ENCODE measurements at places on chromosomes 16 and 17.
A peak's percentile ranks its signal among the peaks of the same experiment; 100 is the strongest.

- DNase-seq: peak; percentile 60
These were observed 78.1 kb upstream of the ZFHX3 start for GRCh38 chr16:73125850-73126524.

DNA sequence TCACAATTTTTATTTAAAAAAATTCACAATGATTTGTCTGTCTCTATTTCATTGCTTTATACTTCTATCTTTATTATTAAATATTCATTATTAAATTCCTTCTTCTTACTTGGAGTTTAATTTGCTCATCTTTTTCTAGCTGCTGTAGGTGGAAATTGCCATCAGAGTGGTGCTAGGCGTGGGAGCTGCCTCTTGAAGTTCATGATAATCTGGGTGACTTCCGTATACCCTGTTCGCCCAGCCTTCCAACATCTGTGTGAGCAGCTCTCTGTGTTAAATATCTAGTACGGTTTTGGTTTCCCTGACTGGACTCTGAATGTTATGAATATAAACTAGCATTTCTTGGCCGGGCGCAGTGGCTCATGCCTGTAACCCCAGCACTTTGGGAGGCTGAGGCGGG lies 84.0 kb upstream of the RPH3AL start:
- DNase-seq: no peak

DNA sequence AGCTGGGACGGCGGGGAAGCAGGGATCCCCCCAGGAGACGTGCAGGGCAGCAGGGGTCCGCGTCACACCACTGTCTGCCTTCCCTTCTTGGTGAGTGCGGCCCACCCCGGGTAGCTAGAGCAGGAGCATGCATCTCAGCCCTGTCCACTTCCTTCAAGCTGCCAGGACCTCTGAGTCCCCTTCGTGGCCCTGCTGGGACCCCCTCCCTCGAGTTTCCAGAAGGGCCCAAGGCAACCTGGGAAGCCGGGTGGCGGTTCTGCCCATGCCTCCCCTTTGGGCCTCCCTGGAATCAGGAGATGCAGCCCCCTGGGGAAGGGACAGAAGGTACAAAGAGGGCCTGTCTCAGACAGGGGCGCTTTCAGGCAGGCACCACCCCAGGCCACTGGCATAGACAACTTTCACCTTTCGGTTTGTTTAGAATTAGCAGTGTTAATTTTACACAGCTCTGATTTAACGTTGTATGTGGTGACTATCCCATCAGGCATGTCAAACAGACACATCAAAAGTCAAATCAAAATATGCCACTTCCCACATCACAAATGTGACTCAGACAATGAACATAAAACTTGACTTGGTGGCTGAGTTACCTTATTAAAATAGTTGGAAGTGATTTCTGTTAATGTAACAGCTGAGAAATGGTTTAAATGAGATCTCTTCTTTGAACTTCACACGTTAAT lies 94.5 kb upstream of the METRNL start:
- no peak for DNase-seq

GRCh38 chr17:72295916-72296315 lies 175.1 kb downstream of the SOX9 start:
- no peak for DNase-seq

DNA sequence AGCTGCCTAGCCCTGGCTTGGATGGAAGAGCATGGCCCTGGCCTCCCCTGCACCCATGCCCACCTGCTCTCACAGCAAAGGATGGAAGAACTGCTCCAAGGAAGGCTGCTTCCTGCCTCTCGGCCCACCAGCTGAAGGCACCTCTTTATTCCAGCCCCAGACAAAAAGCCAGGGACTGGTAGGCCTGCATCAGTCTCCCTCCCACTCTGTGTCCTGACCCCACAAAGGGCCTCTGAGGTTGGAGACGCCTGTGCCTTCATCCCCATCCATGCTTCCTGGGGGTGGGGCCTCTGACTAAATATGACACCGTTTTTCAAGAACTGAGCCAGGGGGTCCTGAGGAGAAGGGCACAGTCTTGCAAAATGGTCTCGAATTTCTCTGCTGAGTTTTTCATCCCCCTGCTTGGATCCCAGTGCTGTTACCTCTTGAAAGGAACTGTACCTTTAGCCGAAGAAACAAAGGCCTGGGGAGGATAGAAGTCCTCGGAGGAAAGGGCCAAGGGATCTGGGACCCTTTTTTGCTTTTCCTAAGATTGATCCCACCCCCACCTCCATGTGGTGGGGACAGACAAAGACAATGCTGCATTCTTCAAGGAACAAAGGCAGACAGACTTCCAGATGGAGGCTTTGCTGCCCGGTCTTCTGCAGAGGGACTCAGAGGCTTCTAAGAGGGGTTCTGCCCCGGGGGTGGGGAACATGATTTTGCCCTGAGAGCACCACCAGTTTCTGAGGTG lies 5.2 kb downstream of the C17orf50 start:
- DNase-seq: no peak

- DNase-seq: no peak
These were observed 18.2 kb downstream of the RAB40C start for GRCh38 chr16:608019-608418.

DNA sequence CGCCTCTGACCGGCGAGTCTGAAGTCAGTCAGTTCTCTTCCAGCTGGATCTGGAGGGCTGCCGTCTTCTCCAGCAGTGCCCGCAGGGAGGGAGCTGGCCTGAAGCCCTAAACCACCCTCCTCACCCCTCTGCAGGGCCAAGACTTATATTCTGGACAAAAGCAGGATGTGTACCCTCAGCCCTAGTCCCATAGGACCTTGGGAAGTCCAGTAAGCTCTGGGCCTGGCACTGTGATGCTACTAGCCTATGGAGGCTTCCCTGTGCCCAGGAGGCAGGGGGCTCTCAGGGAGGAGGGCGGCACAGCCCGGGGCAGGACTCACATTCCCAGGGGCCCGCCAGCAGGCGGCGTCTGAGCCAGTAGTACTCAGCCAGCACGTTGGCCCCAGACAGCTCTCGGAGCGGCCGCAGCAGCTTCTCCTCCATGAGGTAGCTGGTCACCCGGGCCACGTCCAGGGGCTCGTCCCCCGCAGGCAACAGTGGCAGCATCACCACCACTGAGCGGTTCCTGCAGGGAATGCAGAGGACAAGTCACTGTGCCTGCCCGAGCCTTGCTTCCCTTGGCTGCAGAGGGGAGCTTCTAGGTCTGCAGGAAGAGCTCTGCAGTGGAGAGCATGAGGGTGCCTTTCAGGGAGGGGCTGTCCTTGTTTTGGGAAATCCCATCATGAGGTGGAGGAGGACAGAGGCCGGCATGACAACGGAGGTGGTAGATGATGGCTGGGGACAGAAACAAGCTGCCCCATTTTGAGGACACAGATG lies 41.7 kb downstream of the RMI2 start:
- DNase-seq: no peak

GRCh38 chr17:6046431-6046830 lies 23.7 kb upstream of the WSCD1 start:
- no peak for DNase-seq

DNA sequence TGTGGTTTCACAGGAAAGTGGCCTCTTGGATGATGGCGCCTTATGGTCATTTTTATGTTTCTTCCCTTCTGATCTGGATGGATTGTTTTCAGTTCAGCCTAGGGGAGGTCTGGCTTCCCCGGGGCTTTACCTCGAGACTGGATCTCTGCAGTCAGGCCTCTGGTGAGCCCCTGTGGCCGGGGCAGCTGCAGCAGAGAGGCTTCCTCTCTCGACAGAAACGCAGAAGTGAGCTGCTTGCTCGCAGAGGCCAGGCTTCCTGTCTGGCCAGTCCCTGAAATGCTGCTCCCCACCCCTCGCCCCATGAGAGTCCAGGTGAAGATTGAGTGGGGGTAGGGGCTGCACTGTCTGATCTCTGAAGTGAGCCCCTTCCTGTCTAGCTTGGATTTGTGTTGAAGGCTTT lies 44.0 kb downstream of the PLCG2 start:
- no peak for DNase-seq

GRCh38 chr17:45357364-45357997 lies 40.7 kb upstream of the MAP3K14 start:
- no peak for DNase-seq

GRCh38 chr17:81037026-81037797 lies 2.3 kb downstream of the BAIAP2 start:
- DNase-seq: no peak

- no peak for DNase-seq
These were observed 64.2 kb downstream of the GNA13 start for GRCh38 chr17:64992325-64992802.

GRCh38 chr17:67435122-67435521 lies 58.0 kb downstream of the PITPNC1 start:
- no peak for DNase-seq

GRCh38 chr16:56858374-56858773 lies 6.6 kb upstream of the SLC12A3 start:
- DNase-seq: no peak

DNA sequence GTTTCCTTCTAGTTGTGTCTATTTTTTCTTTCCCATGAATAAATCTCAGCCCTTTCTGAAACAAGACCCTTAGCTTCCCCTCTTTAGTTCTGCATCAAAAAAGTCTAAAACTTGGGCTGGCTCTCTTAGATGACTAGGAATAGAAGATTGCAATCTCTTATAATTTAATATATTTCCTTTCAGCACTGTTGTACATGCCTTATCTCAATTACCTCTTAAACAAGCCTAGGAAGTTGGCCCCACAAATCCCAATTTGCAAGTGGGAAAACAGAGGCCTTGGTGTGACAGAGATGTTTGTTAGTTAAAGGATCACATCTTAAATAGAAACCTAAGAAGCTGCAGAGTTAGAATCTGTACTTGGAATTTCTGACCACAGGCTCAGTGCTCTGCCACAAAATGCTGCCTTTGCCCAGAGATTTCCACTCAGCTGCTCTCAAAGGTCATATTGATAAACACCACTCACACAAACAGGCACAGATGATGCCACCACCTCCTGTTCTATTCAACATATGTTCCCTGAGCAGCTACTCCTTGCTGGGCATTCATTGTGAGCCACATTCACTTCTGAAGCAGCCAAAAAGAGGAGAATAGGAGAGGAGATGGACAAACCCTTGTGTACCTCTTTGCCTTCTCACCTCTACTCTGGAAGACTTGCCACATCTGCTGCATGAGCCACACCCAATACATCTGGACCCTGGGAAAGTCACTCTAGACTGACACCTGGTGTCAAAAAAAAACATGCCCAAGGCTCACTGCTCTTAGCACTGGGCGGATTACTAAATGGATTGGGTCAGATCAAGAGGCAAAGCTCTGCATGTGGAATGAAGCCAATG lies 5.5 kb downstream of the CCDC182 start:
- no peak for DNase-seq

GRCh38 chr16:56684926-56685590 lies 2.8 kb downstream of the MT1X start:
- DNase-seq: no peak

GRCh38 chr16:78004517-78004916 lies 17.8 kb upstream of the CLEC3A start:
- DNase-seq: no peak

GRCh38 chr17:11490171-11490755 lies 108.0 kb upstream of the DNAH9 start:
- no peak for DNase-seq

GRCh38 chr16:21277045-21277926 lies 804 bp downstream of the CRYM start:
- no peak for DNase-seq

GRCh38 chr16:53142823-53143568 lies 88.2 kb downstream of the CHD9 start:
- no peak for DNase-seq

GRCh38 chr17:67063141-67063540 lies 18.8 kb downstream of the CACNG1 start:
- no peak for DNase-seq

DNA sequence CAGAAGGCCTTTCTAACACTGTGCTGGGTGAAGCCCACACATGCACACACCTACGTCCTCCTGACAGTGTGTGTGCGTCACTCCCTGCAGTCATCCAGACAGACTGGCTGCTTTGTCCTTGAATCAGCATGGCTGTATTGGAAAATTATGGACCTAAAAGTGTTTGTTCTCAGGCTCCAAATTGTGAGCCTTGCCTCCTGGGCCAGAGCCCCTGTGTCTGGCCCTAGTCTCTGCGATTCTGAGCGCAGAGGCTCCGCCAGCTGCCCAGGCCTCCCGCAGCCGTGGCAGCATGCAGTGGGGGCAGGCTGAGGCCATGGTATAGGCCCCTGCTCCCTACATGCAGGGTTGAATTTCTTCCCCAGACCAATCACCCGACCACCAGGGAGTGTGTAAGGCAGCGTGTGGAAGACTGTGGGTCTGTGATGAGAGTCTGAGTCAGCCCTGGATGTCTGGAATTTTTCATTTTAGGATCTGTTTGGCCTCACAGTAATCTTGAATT lies 166.9 kb downstream of the LGALS9B start:
- DNase-seq: peak; percentile 54

DNA sequence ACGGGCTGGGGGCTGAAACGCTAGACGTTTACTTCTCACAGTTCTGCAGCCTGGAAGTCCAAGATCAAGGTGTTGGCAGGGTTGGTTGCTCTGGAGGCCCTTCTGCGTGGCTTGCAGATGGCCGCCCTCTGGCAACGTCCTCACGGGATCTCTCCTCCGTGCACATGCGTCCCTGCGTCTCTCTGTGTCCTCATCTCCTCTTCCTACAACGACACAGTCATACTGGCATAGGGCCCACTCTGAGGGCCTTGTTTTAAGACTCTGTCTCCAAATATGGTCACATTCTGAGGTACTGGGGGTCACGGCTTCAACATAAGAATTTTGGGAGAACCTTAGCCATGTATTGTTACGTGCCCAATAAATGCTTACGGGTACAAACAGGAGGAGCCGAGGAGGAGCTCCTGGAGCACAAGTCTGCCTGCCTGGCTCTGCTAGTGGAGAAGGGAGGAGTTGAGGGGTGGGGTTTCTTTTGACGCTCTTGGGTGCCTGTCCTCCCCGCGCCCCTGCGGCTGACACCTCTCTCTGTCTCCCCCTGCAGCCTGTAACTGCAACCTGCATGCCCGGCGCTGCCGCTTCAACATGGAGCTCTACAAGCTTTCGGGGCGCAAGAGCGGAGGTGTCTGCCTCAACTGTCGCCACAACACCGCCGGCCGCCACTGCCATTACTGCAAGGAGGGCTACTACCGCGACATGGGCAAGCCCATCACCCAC lies 141.1 kb downstream of the NTN1 start:
- DNase-seq: no peak

GRCh38 chr17:1736348-1737281 lies 6.1 kb upstream of the SERPINF2 start:
- no peak for DNase-seq

DNA sequence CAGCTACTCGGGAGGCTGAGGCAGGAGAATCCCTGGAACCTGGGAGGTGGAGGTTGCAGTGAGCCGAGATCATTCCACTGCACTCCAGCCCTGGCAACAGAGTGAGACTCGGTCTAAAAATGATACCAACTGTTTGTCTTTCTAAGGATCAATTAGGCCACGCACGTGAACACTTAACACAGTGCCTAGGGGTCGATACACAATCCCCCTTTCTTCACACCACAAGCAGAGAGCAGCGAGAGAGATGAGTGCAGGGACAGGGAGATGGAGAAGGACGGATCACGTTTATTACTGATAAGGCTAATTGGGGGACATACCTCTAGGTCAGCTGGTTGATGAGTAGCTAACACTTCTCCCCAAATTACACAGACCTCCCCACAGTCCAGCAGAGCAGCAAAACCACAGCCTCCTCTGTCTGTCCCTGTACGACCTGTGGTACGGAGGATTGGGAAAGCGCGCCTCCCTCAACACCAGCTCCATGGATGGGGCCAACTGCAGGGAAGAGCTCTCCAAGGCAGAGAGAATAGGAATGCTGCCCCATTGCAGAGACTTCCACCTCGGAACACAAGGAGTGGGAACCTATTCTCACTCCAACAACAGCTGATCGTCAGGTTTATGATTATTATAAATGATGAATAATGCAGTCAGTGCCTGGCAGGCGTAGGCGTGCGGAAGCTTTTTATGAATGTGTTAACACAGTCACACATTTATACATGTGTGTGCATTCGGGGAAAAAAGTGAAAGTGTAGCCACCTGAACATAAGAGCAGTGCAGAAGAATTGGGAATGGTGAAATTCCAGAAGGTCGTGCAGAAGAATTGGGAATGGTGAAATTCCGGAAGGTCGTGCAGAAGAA lies 155.1 kb downstream of the C16orf95 start:
- no peak for DNase-seq
